ENCODE measurements at places on chromosomes 11 and 22.
A peak's percentile ranks its signal among the peaks of the same experiment; 100 is the strongest.

DNA sequence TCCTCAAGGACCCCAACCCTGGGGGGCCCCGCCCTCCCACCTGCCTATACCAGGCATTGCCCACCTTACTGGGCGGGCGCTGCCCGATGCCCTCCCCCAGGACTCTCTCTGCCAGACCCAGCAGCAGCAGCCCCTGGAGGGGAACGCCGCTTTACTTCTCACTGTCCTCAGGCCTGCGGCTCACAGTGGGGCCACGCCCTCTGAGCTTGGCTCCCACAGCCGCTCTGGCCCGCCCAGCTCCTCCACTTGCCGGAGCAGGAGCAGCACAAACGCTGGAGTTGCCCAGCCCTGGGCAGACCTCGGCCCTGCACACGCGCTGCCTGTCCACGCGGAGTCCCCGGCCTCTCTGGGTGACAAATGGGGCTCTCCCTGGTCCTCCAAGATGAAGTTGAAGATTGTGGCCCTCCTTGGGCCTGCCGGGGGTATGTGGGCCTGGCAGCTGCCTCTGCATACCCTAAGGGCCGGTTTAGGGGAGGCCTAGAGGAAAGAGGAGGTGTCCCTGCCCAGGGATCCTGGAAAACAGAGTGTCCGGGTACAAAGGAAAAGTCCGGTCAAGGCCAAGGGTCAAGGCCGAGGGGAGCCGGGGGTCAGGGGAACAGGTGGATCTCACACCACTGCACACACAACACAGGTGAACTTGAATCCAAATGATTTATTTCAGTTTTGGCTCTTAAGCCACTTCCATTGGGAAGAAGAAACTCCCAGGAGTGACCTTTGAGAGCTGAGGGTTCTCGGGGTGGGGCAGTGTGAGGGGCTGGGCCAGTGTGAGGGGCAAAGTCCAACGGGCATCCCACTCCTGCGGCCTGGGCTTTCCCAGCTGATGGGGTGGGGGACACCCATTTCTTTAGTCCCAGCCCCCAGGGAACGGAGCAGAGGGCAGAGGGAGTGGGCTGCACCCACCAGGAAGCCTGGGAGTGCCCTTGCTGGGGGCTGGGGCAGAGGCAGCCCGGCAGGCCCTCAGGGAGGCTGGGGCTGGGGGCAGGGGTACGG is 674 bp upstream of the BAIAP2L2 start:
- H3K27ac ChIP-seq = no peak overlapping the region
- H3K27me3 ChIP-seq = no peaks in the 10 kb centered on the region
- H3K4me1 ChIP-seq = peaks cover 2% of the 10 kb centered on the region
- H3K36me3 ChIP-seq = no peaks in the 10 kb centered on the region

- no peaks in the 10 kb centered on the region for H3K27me3 ChIP-seq
- no peak overlapping the region for H3K27ac ChIP-seq
- no peaks in the 10 kb centered on the region for H3K36me3 ChIP-seq
- DNase-seq = no peak
- H3K4me3 ChIP-seq = no peak overlapping the region
- H3K4me1 ChIP-seq = peaks cover 18% of the 10 kb centered on the region
Measured at GRCh38 chr11:35272391-35272902, 133.5 kb downstream of the CD44 start.

DNA sequence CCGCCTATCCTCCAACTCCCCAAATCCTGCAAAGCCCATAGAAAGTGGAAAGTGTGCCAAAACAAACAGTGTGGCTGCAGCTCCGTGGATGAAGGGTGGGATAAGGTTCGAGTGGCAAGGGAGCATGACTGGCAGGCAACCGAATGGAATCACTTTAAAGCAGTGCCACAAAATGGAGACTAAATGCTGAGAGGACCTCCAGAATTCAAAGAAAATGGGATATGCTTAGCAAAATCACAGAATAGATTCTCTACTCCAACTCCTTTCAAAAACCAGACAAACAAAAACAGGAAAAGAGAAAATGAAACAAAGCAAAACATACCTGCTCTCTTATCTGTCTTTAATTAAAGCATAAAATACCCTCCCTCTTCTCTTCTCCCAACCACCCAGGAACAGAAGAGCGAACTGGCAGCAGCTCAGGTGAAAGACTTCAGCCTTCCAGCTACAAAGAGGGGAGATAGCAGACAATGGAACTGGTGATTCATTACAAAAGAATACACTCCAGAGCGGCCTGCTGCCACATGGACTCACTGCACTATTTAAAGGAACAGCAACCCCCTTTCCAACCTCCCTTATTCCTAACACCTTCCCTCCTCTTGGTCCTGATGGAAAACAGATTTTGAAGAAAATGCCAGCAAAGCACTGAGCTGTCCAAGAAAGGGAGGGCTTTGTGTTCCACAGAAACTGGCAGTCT is 118.5 kb downstream of the APOL5 start:
- peak; percentile 62 for DNase-seq
- H3K27me3 ChIP-seq = no peaks in the 10 kb centered on the region
- H3K4me1 ChIP-seq = peaks cover 38% of the 10 kb centered on the region
- peaks cover 23% of the 10 kb centered on the region for H3K36me3 ChIP-seq
- peak overlapping the region; percentile 97 for H3K27ac ChIP-seq
- H3K4me3 ChIP-seq = peak overlapping the region; percentile 31

DNA sequence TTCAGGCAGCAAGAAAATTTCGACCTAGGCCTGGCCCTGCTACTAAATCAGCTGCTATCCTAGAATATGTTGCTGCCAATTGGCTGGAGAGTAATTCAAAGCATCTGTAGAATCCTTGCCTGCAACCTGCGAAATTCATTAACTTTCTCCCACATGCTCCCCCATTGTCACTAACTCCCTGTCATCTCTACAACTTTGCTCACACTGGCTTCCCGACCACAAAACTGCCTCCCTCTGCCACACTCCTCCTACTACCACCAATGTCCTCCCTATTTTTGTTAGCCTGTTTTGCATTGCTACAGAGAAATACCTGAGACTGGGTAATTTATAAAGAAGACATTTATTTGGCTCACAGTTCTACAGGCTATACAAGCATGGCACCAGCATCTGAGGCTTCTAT is 570.6 kb downstream of the INSC start:
- no peak overlapping the region for H3K4me3 ChIP-seq
- no peaks in the 10 kb centered on the region for H3K27me3 ChIP-seq
- DNase-seq = no peak

- H3K36me3 ChIP-seq = no peaks in the 10 kb centered on the region
- H3K4me1 ChIP-seq = no peaks in the 10 kb centered on the region
Measured at GRCh38 chr22:43706151-43706550, 106.0 kb downstream of the EFCAB6 start.

- no peak overlapping the region for H3K4me3 ChIP-seq
- no peak overlapping the region for H3K27ac ChIP-seq
- DNase-seq = no peak
Measured at GRCh38 chr11:75323609-75324008, 27.9 kb downstream of the ARRB1 start.

- DNase-seq = no peak
- H3K4me1 ChIP-seq = no peaks in the 10 kb centered on the region
- H3K36me3 ChIP-seq = no peaks in the 10 kb centered on the region
- H3K4me3 ChIP-seq = no peak overlapping the region
- no peak overlapping the region for H3K27ac ChIP-seq
- no peaks in the 10 kb centered on the region for H3K27me3 ChIP-seq
Measured at GRCh38 chr11:119192111-119192510, 6.8 kb downstream of the NHERF4 start.

Data from RWPE2 (cell line).